ENCODE measurements at places on chromosomes 16 and 17.

GRCh38 chr16:27862953-27863352 lies 200.6 kb downstream of the GSG1L start:
- DNase-seq: no peak

DNA sequence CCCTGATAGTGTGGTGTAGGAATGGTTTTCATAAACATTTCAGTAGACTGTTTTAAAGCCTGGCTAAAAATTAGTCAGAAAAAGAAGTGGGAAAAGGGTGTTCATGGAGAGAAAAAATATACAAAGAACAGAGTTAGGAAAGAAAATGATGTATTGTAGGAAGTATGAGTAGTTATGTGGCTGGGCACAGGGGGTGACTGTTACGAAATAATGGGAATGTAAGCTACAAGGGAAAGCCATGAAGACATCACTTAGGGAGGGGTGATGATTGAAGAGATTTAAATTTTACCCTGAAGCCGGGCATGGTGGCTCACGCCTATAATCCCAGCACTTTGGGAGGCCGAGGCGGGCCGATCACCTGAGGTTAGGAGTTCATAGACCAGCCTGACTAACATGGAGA lies 55.3 kb downstream of the NUP88 start:
- DNase-seq: no peak

DNA sequence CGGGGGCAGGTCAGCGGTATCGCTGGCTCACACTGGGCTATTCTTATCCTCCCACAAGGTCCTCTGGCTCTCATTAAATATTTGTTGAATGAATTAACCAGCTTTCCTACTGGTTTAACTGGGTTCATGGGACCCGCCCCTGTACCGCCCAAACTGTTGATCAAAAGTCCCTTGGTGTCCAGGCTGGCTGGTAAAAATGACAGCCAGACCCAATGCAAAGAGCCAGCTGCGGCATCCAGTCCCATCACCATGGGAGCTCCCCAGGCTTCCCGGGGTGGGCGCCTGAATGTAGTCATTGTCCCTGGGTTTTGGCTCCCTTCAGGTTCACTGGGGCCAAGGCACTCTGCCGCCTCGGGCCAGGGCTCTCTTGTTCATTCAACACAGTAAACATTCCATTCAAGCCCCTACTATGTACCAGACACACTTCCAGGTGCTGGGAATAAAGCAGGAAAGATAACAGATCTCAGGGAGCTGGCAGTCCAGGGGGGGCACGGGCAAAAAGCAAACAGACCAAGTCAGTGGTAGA lies 11.7 kb upstream of the ATP2C2 start:
- no peak for DNase-seq

GRCh38 chr16:57979006-57979585 lies 8.2 kb upstream of the CNGB1 start:
- DNase-seq: no peak

DNA sequence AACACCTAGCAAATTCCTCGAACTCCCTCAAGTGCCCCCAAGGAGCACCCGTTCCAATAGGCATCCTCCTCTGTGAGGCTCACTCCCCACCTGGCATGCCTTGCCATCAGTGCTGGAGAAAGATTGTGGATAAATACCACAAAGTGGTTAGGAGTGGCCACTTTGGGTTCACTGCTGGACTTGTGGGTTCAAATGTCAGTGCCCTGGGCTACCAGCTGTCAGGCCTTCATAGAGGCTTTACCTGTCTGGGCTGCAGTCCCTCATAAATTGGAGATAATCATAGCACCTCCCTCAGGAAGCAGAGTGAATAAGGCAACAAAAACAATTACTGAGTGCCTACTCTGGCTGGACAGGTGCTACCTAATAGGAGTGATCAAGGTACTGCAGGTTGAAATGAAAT lies 1.5 kb upstream of the SYT17 start:
- no peak for DNase-seq

- DNase-seq: no peak
Observed at GRCh38 chr17:68733241-68734176, 132.3 kb upstream of the FAM20A start.

GRCh38 chr16:25633549-25633948 lies 58.2 kb upstream of the HS3ST4 start:
- no peak for DNase-seq

Measured in activated T-helper 1 cell treated with Interleukin-2 at 50 U/mL for 16 hours (primary cell).